ENCODE measurements at places on chromosomes 5 and 9.

DNA sequence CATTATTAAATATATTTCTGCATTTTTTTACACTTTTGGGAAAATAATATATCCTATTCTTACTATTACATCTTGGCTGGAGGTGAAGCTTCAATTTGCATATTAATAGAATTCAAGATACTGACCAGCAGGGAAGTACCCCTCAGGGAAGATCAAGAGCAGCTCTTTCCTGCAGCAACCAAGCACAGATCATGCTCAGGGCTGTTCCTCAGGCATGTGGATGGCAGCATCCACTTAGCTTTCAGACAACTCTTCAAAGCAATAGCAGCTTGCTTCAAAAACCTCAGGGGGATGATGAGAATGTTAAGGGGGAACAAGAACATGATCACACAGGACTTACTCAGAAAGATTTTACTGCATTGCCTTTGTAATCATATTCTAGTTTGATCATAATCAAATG lies 731.8 kb downstream of the SEMA5A start:
- DNase-seq, result no peak

DNA sequence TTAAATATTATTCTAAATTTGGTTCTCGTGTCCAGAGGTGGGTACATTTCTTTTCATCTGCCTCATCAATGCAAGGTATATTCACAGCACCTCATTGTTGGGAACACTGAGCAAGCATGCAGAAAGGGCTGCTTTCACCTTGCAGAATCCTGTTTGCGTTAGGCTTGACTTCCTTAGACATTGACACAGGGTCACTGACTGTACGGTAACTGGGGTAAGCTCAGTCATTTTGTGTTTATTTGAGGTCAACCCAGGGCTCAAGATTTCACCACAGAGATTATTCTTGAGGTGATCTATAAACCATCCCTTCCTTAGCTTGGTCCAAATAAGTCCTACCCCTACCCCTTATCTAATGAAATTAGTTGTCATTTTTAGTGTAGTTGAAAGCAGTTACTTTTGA lies 1.7 kb upstream of the PTPDC1 start:
- DNase-seq, result no peak

DNA sequence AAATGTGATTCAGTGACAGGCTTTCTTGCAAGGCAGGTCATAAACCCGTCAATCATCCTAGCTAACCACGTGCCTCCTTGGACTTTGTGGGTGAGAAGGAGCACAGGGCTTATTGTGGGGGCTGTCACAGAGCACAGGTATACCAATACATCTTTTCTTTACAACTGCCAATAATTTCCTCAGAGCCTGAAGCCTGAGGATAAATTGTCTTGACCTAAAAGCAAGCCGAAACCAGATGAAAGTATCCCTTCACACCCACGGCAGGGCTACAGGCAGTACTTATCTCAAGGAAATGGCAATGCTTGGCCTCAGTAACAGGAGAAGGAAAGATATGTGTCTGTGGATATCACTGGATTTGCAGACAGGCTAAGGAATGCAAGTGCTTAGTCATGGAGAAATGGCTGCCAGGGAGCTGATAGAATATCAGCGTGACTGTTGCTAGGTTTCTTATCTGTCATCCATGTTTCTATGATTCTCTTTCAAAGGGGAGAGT lies 90.3 kb upstream of the ZNF366 start:
- DNase-seq, result no peak

- DNase-seq, result no peak
Measured at GRCh38 chr9:135280666-135281065, 193.2 kb downstream of the OLFM1 start.

- DNase-seq, result no peak
Measured at GRCh38 chr5:67748165-67748690, 467.3 kb upstream of the PIK3R1 start.

DNA sequence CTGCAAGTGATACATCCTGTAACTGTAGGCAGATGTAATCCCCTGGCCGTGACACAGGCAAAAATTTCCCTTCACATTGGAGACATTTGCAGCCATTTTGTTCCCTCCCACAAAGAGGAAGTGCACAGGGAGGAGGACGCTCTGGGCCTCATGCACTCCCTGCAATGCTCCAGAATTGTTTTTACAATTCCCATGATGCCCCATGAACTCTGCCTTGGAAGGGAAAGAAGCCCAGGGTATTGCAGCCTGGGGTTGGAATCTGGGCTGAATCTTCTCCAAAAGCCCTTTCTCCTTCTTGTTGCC lies 491.7 kb downstream of the CCDC171 start:
- no peak for DNase-seq

DNA sequence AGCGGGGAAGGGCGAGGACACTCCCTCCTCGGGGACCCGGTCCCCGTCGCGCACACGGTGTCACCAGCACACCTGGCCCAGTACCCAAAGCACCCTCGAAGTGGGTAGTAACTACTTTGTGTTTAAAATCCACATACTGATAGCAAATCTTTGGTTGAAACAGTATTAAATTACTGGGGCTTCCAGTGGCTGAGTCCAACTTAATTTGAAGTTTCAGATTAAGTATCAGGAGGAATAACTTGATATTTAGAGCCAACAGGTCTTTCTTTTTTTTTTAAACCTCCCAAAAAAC lies 615 bp downstream of the ATG10 start:
- DNase-seq, result no peak

- no peak for DNase-seq
Measured at GRCh38 chr5:75439276-75439675, 72.2 kb downstream of the CERT1 start.

GRCh38 chr5:38622723-38623129 lies 66.3 kb upstream of the LIFR start:
- DNase-seq, result no peak

- no peak for DNase-seq
Measured at GRCh38 chr5:66596636-66597182, 516 bp downstream of the MAST4 start.

- DNase-seq, result no peak
Measured at GRCh38 chr9:97908705-97909104, 13.6 kb downstream of the TRMO start.

DNA sequence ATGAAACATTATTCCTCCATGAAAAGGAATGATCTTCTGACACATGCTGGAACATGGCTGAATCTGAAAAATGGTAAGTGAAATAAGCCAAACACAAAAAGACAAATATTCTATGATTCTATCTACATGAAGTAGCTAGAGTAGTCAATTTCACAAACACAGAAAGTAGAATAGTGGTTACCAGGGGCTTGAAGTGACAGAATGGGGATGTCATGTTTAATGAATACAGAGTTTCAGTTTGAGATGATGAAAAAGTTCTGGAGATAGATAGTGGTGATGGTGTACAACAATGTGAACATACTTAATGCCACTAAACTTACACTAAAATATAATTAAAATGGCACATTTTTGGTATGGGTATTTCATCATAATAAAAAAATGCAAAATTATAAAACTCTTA lies 18.3 kb downstream of the RLN2 start:
- no peak for DNase-seq

- DNase-seq, result no peak
Measured at GRCh38 chr5:100788417-100788816, 114.7 kb downstream of the ST8SIA4 start.

DNA sequence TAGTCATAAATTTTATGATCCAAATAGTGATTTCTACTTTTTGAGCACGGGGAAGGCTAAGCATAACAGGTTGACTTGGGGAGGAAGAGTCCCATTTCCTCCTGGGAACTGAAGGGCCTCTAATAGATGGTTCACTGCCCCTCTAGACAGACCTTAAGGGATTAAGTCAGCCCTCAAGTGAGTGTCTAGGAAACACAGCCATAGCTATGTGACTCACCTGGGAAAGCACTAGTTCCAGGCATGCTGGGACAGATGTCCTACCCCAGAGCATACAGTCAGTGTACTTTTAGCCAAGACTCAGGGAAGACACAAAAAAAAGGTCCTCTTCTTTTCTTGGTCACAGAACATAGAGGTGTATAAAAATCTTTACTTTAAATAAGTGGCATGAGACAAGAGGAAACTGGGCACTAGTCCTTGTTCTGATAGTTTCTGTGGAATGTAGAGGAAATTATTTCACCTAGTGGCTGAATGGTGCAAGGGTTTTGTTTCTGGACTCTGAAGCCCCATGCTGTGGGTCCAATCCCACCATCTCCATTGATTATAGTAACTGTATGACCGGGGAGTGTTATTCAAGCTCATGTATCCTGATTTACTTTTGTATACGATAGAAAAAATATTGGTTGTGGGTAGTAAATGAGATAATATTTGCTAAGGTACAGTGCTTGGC lies 86.0 kb downstream of the NREP start:
- DNase-seq, result no peak

- DNase-seq, result no peak
Measured at GRCh38 chr5:33275921-33276627, 164.7 kb upstream of the TARS1 start.

- DNase-seq, result no peak
Measured at GRCh38 chr5:107365320-107366109, 305.2 kb downstream of the EFNA5 start.

GRCh38 chr5:1661831-1662558 lies 137.6 kb downstream of the MRPL36 start:
- DNase-seq, result no peak

GRCh38 chr5:34586117-34586885 lies 69.8 kb upstream of the RAI14 start:
- no peak for DNase-seq

DNA sequence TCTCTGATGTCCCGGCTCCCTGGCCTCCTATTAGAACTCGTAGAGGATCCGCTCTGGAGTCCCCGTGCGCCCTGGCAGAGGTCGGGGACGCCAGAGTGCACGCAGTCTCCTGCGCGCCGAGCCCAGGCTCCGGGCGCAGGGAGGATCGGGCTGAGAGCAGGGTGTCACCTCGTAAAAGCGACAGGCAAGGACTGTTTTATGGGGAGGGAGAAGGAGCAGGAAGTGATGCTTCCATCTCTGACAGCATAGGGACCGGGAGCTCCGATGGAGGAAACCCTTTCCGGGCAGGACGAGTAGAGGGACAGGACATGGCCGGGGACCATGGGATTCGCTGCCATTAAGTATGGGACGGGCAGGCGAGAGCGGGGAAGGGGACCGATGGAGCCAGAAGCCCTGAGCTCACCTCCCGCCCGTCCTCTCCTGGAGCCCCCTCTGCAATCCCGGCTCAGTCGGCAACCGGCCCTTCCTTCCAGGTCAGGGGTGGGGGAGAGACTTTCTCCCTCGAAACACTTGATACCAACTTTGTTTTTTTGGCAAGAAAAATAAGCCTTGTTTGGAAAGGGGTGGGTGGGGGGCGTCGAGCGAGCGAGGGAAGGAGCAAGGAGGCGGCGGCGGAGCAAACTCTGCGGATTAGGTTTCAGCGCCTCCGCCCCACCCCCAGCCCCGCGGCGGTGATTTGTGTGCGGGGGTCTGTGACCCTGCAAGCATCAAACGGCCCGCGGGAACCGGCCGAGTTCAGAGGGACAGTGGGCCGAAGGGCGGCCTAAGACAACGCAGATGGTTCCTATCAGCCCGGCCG lies 12.6 kb downstream of the LMX1B start:
- no peak for DNase-seq

GRCh38 chr5:172908662-172909061 lies 50.6 kb upstream of the RPL26L1 start:
- no peak for DNase-seq

- DNase-seq, result no peak
Measured at GRCh38 chr5:181182651-181183050, 22.3 kb downstream of the TRIM7 start.

- no peak for DNase-seq
Measured at GRCh38 chr9:134053401-134053871, 14.4 kb downstream of the BRD3 start.

- DNase-seq, result no peak
Measured at GRCh38 chr5:178464431-178465048, 125.7 kb downstream of the COL23A1 start.

GRCh38 chr5:19960451-19960850 lies 27.5 kb downstream of the CDH18 start:
- no peak for DNase-seq

All from NCI-H1930 (cell line).